ENCODE measurements at places on chromosomes 7 and 10.

DNA sequence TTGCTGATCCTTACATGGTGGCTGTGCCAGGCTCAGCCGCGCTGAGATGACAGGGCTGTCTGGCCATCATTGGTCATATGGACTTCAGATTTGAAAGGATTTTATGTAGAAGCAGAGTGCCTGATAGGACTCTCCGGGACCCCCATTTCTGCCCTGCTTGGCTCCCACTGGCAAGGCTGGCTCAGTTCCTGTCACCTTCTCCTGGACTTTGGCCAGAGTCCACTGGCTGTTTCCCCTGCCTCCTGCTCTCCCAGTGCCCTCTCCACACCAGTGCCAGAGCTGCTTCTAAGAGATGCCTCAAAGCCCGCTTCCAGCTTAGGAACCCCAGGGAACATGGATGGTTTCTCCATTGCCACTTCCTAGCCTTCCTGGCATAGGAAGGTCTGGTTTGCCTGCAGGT is 5.1 kb upstream of the SH2D4B start:
- no peak for DNase-seq

DNA sequence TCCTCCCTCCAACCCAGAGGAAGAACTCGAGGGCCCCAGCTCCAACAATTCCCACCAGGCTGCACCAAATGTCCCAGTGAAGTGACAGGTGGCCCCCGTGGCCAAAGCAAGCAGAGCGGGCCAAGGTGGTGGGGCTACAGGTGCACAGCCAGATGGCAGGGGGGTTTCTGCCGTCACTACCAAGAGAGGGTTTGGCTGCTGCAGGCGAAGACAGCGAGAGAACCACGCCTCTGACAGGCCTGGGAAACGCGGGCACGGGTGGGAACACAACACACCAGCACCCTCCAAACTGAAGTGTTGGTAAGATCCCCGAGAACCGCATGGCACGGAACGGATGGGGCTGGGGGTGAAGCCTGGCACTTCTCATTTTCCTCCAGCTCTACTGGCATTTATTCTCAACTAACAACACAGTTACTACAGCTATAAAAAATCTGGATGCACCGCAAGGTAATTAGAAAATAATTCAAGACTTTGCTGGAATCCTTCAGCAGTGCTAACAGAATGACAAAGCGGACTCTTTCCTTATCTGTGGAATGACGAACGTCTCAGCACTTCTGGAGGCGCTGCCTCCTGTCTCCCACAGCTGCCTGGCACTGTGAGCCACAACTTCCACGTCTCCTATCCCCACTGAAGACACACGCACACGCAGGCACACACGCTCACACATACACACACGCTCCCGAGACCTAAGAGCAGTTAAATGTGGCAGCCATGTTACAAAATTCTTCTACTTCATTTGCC is 167.9 kb downstream of the TCERG1L start:
- no peak for DNase-seq

- DNase-seq, result peak; percentile 24
Measured at GRCh38 chr7:17441557-17441956, 143.1 kb downstream of the AHR start.

- DNase-seq, result no peak
Measured at GRCh38 chr10:106618646-106619045, 545.9 kb downstream of the SORCS1 start.

DNA sequence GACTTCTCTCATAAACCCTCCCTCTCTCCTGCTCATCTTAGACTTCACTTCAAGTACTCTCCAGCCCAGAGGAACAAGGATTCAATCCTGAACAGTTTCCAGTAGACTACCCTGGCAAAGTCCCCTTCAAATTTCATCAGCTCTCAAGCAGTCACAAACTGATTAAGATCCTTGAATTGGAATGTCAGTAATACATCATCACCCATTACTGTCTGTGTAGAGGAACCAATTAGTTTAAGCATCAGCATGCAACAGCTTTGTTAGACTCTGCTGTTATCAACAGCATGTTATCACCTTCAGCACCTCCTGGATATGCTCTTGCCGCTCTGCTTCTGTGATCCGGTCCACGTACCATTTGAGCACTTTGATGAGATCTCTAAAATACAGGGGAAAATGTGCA is 307.0 kb upstream of the IMMP2L start:
- DNase-seq, result no peak

GRCh38 chr7:105423987-105424386 is 35.3 kb upstream of the SRPK2 start:
- DNase-seq, result no peak

DNA sequence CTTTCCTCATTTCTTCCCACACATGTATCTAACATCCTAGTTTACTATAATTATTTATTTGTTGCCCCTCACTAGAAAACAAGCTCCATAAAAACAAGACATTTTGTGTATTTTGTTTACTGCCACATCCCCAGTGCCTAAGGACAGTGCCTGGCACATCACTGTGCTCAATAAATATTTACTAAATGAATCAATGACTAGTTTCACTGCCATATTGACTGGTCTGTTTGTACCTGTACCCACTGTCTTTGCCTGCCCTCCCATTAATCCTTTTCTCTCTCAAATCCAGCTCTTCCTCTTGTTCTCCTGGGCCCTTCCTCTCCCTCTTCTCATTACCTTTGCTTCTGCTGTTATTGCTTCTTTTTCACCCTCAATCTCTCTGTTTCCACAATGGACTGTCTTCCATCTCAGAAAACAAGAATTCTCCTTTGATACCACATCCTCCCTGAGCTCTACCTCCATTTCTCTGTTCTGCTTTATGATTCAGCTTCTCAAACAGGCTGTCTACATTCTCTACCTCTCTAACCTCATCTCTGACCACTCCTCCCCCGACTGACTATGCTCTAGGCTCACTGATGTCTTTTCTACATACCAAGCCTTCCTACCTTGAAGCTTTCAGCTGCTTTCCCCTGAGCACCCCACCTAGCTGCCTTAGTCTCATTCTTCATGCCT is 8.3 kb upstream of the FAM133B start:
- no peak for DNase-seq

- no peak for DNase-seq
Measured at GRCh38 chr10:79222186-79222585, 125.1 kb upstream of the PPIF start.

DNA sequence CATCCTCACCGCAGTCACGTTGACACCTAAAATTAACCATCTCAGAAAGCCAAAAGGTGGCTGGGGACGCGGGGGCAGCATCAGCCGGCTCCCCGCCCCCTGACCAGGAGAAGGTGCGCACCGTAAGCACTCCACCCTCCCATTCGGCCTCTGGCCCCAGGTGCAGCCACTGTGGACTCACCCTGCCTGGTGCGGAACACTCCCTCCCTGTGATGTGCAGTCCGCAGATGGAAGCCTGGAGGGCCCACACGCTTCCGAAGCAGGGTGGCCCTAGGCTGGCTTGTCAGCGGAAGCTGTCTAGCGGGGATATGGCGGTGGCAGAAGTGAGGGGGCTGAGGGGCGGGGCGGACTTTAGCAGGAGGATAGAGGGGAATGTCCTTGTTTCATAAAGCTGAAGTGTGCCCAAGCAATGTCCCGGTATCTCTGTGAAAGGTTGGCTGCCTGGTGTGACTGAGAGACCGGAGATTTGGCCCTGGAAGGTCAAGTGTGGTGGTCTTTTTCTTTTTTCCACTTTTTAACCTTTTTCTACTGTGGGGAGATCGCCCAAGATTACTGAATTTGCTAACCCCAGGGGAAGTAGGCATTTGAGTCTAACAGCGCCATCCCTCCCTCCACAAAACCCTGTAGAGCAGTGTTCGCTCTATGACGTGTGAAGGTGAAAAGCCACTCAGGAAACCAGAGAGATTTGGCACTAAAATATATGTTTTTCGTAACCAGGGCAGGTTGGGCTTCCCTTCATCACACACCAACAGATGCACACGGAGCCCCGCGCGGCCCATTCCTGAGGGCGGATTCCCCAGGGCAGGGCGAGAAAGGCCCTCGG is 74.7 kb downstream of the CXCL12 start:
- DNase-seq, result no peak

GRCh38 chr10:106189292-106189691 is 975.2 kb downstream of the SORCS1 start:
- DNase-seq, result peak; percentile 43

DNA sequence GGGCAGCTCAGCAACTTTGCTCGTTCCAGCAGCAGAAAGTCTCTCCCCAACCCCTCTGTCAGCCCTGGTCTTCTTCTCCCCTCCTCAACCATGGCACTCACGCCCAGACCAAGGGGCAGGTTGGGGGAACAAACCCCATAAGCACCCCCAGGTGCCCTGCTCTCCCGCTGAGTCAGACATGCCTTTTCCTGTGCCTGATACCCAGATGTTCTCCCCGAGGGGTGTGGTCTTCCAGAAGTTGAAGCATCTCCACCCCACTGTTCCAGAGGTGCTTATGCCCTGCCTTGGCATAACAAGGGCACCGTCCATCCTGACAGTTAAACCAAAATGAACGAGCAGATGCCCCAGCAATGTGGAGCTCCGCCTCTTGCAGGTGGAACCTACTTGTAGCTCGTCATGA is 67.1 kb downstream of the C10orf143 start:
- DNase-seq, result no peak

DNA sequence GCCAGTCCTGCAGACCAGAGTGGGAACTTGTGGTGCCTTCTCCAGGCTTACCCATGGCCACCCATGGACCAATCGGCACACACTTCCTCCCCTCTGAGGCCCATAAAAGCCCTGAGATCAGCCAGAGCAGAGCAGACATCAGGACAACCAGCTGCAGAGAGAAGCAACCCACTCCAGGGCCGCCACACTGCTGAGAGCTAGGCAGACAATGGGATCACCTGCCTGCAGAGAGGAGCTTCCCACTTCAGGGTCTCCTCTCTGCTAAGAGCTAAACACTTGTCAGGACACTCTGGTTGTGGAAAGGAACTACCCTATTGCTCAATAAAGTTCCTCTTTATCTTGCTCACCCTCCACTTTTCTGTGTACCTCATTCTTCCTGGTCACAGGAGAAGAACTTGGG is 34.0 kb downstream of the C7orf25 start:
- DNase-seq, result no peak

DNA sequence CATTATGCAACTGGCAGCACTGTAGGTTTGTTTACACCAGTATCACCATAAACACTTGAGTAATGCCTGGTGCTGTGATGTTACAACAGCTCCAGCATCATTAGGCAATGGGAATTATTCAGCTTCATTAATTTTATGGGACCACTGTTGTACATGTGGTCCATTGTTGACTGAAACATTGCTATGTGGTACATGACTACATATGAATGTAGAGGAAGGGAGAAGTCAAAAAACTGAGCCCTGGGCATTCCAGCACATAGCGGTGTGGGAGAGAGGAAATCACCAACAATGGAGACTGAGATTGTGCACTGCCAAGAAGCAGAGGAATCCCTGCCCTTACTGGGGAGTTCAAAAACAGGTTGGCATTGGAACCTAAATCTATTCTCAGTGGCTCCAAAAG is 89.0 kb downstream of the TRIM24 start:
- DNase-seq, result peak; percentile 27

DNA sequence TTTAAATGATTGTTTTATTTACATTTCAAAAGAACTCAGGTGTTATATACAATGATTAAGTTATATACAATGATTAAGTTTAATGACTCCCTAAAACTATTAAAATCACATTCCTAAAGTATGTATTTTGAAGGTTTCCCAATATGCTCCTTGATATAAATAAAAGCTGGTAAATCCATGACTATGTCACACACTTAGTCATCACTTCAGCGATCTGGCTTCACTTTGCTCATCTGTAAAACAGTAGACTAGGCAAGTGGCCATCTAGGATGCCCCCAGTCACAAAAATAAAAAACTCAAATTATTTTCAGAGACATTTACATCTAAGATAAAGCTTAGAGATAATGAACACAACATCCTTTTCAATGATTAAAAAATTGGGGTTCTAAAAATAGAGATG is 10.8 kb downstream of the ICA1 start:
- DNase-seq, result peak; percentile 8

Data from cardiac fibroblast (primary cell).